Mesothelial cell of epicardium (in vitro differentiated cells): ENCODE measurements at places on chromosomes 16 and 17.
A peak's percentile ranks its signal among the peaks of the same experiment; 100 is the strongest.

DNA sequence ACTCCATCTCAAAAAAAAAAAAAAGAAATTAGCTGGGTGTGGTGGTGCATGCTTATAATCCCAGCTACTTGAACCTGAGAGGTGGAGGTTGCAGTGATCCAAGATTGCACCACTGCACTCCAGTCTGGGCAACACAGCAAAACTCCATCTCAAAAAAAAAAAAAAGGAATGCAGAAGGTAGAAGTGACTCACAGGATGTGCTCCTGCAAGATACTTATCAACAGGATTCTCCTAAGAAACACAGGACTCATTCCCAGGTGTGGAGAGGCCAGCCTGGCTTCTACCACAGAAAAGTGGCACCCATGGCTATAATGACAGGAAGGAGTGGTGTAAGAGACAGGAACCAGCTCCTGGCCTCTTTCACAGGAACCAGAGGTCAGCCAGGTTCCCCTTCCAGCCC is 13.8 kb downstream of the ELMO3 start:
- DNase-seq: no peak

- DNase-seq: no peak
Observed at GRCh38 chr17:27157297-27157696, 136.6 kb upstream of the WSB1 start.

DNA sequence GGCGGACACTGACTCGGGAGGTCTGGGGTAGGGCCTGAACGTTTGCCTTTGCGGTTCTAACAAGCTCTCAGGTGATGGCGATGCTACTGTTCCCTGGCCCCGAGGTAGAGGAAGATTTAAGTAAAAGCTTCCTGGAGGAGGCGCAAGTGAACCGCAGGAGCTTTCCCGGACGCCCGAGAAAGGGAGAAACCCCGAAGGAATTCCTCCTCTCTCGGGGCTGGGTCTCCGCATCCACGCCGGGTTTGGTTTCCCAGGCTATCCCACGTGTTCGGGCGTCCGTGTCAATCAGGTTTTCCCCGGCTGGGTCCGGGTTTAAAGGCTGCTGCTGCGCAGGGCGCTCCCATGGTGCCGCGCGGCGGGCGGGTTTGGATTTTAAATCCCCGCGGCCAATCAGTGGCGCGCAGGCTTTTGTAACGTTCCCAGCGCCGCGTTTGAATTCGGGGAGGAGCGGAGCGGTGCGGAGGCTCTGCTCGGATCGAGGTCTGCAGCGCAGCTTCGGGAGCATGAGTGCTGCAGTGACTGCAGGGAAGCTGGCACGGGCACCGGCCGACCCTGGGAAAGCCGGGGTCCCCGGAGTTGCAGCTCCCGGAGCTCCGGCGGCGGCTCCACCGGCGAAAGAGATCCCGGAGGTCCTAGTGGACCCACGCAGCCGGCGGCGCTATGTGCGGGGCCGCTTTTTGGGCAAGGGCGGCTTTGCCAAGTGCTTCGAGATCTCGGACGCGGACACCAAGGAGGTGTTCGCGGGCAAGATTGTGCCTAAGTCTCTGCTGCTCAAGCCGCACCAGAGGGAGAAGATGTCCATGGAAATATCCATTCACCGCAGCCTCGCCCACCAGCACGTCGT is at the start of gene PLK1:
Gene PLK1 (plus strand): TSS at position 460 of the 844 bp plus-strand sequence. CDS start 44 bp downstream, at position 504.
- peak; percentile 78 for DNase-seq

DNA sequence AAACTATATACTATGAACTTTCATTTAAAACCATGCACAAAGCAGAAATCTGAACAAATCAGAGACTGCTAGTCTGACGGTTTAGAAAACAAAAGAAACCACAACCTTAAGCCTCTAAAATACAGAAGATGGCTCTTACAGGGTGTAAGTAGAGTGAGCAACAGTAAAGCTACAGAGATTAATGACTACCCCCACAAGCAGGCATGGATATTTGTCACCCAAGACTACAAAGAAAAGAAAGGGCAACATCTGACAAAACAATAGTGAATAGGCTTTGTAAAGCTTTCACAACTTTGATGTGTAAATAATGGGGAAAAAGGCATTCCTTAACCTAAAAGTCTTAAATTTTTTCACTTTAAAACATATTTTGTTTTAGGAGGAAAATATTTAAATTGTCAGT is 75.0 kb downstream of the SPAG9 start:
- no peak for DNase-seq
